ENCODE measurements at places on chromosomes 11 and 22.

- no peak for DNase-seq
These were observed 11.8 kb downstream of the NIPSNAP1 start for GRCh38 chr22:29569011-29569678.

DNA sequence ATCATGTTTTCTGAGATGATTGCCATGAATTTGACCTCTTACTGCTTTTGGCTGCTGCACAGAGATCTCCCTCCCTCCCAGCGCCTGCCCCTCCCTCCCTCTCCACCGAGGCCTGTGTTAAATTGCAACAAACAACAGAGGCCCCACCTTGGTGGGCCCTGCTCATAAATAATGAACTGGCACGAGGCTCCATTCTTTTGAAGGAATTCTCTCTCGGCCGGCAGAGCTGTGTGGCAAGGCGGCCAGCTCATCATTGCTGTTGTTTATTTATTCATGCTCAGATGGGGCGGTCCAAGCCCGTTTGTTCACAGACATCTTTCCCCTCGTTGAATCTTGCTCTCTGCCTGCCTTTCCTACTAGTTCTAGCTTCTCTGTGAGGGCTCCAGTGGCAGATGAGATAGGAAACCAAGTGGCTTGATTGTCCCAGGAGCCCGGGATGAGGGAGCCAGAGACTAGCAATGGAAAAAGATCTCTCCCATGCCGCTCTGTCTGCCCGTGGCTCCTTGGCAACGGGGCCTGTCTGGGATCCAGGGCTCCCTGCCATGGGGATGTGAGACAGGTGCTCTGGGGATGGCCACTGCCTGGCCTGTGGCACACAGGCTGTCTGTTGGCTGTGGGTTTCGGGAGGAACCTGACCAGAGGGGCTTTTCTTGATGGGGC lies 192.6 kb downstream of the DSCAML1 start:
- no peak for DNase-seq

GRCh38 chr11:9955391-9955790 lies 291.5 kb downstream of the SWAP70 start:
- no peak for DNase-seq

GRCh38 chr11:61580271-61580888 lies 496 bp downstream of the SYT7 start:
- DNase-seq = no peak

DNA sequence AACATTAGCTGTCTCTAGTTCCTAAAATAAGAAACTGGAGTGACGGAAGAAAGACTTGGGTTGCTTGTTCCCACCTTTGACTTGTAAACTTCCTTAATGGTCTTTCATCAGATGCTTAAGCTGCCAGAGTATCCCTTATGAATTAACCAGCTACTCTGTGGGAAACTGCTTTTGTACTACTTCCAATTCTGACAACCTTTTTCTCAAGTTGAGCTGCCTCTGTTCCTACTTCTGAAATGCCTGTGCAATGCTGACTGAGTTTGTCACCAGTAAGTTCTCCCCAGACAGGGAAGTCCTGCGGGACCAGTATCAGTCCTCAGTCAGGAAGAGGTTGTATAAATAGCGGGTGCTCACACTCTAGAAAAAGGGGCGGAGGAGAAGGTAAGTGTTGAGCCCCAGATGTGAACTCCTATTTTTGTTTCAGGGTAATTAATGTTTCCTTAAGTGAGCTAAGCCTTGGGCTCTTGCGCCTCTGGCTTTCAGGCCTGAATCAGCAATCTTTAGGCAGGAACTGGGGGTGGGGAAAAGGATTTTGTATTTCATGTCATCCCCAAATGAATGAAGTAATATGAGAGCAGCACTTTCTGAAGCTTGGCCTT lies 67.2 kb downstream of the CECR2 start:
- no peak for DNase-seq

DNA sequence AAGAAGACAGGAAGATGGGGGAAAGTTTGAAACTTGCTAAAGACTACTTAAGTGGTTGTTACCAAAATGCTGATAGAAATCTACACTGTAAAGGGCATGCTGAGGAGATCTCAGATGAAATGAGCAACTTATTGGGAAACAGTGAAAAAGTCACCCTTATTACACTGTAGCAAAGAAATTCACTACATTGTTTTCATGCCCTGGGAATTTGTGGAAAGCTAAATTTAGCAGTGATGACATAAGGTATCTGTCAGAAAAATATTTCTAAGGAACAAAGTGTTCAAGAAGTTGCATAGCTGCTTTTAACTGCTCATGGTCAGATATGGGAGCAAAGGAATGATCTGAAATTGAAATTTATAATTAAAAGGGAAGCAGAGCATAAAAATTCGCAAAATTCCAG lies 702.4 kb upstream of the LRRC4C start:
- no peak for DNase-seq

- DNase-seq = peak; percentile 63
These were observed 212.3 kb upstream of the NCAM1 start for GRCh38 chr11:112748713-112749543.

Measured in DMS 273 treated with DMSO at 0.1 percent for 48 hours (cell line).